ENCODE measurements at places on chromosomes 11 and 22.

GRCh38 chr11:124970925-124971324 lies 16.9 kb downstream of the CCDC15 start:
- DNase-seq: no peak

DNA sequence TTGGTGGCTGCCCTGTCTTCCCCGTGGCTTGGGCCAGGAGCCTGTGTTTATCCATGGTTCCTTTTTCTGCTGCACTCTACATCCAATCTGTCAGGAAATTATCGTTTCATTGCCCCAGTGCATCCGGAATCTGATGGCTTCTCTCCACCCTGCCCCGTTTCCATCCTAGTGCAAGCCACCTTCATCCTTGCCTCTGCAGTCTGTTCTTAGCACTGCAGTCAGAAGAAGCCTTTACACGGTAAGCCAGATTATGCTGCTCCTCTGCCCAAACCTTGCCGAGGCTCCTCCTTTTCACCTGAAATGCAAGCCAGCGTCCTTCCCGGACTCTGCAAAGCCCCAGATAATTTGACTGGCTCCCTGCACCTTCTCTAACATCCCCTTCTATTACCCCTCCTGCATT lies 45.1 kb downstream of the PARVG start:
- DNase-seq: no peak

DNA sequence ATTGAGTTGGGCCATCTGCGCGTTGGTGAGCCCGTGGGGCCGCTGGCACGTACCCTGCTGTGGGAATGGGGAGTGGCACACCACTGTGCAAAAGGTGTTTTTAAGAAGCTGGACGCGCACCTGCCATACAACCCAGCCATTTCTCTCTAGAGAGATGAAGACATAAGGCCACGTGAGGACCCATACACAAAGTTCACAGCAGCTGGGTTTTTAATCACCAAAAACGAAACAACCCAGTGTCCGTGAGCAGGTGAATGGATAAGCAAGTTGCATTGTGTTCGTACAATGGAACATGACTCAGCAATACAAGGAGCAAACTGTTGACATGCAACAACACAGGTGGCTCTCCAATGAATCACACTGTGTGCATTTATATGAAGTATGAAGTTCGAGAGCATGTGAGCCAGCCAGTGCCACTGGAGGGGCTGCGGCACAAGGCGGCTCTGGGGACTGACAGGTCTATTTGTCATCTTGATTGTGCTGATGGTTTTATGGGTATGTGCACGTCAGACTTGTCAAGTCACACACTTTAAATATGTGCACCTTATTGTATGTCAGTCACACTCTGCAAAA lies 30.6 kb upstream of the PANX2 start:
- no peak for DNase-seq

- no peak for DNase-seq
Measured at GRCh38 chr11:89456681-89457080, 34.5 kb downstream of the NOX4 start.

DNA sequence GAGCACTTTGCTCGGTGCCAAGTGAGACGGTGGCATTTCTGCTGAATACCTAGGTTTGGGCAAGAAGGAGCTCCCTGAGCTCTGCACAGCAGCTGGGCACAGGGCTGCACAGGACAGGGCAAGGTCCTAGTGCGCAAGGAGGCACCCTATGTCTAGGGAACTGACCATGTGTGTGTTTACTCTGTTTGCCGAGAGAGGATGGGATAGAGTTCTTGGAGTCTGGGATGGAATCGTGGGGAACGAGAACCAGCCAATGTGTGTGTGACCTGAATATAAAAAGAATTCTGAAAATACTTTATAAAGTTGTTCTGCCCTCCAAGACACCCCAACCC lies 179.5 kb upstream of the NECTIN1 start:
- DNase-seq: no peak

GRCh38 chr11:111532365-111532709 lies 8.2 kb upstream of the LAYN start:
- DNase-seq: no peak

- DNase-seq: no peak
Measured at GRCh38 chr22:27241430-27242321, 559.9 kb downstream of the MN1 start.

DNA sequence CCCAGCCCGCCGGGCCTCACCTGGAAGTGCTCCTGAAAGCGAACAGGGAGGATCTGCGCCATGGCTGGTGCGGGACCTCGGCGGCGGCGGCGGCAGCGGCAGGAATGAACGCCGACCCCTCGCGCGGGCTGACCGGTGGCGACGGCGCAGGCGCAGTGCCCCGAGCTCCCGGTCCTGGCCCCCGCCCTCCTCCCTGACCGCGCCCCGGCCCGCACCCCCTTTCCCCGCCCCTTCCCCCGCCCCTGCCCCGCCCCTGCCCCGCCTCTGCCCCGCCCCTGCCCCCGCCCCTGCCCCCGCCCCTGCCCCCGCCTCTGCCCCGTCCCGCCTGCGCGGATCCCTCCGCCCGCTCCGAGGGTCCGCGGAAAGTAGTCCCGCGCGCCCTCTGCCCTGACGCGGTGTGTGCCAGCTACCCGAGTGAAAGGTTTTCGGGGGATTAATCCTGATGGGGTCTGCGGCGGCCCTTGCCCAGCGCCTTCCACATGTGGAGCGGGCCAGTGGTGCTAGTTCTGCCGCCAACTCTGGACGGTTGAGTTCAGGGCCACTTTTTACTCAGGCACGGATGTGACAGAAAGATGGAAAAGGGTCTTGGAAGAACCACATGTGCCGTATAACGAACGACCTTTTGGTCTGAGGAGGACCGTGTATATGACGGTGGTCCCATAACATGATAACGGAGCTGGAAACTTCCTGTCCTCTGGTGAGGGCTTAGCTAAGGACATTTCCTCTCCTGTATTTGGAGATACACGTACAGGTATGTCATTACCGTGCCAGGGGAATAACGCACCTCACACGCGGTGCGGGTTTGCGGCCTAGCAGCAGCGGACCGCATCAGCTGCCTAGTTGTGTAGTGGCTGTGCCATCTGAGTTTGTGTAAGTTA lies at the start of gene CLTCL1:
CLTCL1 (minus strand) TSS at position 140 of the 878 bp plus-strand sequence; CDS start at position 62, 78 bp downstream.
- peak; percentile 42 for DNase-seq

DNA sequence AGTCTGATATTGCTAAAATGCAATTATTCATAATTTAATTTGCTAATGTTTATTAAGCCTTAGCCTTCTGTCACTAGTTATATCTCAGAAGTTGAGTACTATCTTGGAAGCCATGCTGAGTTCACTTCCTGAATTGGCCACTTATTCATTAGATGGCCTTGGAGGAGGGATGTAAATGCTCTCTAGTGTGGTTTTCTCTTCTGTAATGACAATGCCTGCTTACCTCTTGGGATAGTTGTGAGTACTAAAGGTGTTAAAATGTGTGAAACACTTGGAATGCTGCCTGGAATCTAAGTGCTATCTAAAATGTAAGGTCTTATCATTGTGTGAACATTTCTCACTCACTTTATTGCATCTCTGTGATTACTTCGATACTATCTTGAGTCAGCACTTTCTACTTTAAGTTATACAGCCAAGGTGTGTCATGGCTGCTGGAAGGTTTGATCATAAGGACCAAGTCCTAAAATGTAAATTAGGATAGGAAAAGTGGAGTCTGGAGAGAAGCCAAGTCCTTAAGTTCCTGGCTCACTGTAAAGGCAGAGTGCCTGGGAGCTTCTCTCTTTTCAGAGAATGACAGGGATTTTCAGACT lies 12.4 kb downstream of the GLYATL2 start:
- DNase-seq: no peak

DNA sequence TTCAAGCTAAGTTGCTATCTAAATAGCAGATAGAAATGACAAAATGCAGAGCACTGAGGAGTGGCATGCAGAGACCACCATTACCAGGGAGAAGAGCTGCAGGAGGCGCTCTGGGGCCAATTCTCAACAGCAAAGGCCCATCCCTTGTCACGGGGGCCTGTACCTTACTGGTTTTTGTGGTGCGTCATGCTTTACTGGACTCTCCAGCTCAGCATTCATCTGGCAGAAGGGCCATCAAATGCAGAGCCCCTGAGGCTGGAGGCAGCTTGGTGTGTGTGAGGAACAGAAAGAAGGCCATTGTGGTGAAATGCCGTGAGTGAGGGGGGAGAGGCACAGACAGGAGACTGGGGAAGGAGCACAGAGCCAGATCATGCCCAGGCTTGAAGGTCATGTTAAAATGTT lies 56.5 kb upstream of the NAV2 start:
- DNase-seq: no peak

DNA sequence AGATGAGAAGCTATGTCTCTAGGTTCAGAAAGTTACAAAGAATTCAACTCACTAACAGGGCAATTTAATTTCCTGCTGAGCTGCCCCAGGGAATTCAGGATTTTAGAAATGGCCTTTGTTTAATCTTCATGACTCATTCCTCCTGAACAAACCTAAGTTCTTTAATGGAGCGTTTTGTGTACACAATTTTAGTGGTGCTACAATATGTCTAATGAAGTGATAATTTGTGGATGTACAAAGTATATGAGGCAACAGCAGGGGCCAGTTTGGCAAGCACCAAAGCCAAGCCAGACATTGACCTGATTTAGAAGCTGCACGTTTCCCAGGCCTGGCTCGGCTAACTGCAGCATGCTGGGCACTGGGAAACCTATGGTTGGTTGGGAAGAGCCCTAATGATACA lies 34.4 kb upstream of the HEPHL1 start:
- no peak for DNase-seq

DNA sequence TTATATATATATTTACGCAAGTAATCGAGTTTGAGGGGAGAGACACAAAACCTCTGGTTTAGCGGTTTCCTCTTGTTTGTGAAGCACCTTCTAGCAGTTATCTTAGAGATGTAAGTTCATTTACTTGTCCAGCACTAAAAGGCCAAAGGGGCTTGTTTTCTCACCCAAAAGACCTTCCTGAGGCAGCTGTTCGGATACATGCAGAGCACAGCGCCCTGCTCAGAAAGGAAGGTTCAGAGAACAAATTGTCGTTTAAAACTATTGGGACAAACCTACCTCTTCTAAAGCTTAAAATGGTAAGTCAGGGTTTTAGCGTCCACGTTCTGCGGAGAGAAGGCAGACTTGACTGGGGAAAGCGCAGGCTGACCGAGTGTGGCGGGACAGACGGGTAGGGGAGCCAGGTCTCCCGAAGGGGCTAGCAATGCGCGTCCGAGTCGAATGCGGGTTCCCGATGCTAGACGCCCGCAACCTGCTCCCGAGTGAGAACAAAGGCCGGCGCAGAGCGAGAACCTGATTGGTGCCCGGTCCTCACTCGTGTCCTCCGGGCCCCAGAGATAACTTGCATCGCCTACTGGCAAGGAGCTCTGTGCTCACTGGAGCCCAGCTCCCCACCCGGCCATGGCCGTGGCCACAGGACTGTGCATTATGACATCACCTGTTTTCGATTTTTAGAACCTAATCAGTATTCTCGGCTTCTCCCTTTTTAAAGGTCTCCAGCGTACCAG lies 1.0 kb upstream of the SESN3 start:
- DNase-seq: peak; percentile 43

GRCh38 chr11:7595951-7596350 lies 77.3 kb downstream of the CYB5R2 start:
- no peak for DNase-seq
